ENCODE measurements at places on chromosomes 4 and X.

GRCh38 chr4:144350706-144351105 is 210.2 kb upstream of the GYPA start:
- no peak for DNase-seq

GRCh38 chr4:138835832-138836533 is 179.6 kb upstream of the NOCT start:
- no peak for DNase-seq

- no peak for DNase-seq
These were observed 72.7 kb downstream of the FRMPD4 start for GRCh38 chrX:12210971-12211370.

DNA sequence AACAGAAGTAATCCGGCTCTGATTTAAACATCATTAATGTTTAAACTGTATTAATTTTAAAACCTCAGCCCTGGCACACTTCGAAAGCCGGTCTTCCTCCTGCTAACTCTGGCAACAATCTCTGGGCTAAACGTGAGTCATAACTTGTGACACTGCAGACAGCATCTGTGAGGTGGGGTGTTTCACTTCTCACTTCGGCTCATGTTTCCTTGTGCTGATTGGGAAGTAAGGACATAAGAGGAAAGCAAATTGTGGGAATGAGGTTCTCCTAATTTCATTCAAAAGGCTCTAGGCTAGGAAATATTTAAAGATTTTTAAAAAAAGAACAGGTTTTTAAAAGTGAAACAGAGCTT is 139.9 kb upstream of the USP9X start:
- peak; percentile 28 for DNase-seq

DNA sequence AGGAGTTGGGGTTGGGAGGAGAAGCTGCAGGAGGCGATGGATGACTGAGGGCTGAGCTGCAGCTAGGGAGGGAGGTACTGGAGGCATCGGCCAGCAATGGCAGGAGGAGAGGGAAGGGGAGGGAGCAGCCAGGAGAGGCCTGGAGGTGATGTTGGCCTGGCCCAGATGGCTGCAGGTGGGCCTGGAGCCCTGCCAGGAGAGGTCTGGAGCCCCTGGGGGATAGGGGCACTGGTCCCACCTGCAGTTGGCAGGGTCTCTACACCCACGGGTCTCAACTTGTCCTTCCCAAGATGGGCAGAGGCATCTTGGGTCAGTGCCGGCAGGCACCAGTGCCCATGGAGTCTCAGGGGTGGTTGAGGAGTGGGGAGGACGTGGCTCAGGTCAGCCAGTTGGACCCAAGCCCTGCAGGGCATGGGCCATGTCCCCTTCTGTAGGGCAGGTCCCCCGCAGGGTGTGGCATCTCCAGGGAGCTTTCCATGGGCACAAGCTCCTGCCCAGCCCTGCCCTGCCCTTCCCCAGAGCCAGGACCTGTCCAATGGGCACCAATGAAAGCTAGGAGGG is 2.7 kb upstream of the MXD4 start:
- no peak for DNase-seq

- DNase-seq = no peak
These were observed 127.1 kb upstream of the DCAF8L1 start for GRCh38 chrX:28108186-28108945.

- no peak for DNase-seq
These were observed 185.0 kb upstream of the FAM241A start for GRCh38 chr4:111960241-111960667.

- no peak for DNase-seq
These were observed 14.9 kb downstream of the RASL11B start for GRCh38 chr4:52877036-52877435.

- no peak for DNase-seq
These were observed 187.6 kb downstream of the DCLK2 start for GRCh38 chr4:150265806-150266205.

- DNase-seq = no peak
These were observed 3.0 kb downstream of the NFKB1 start for GRCh38 chr4:102503831-102504786.

- DNase-seq = no peak
These were observed 49.3 kb upstream of the PHF8 start for GRCh38 chrX:54093571-54093970.

- DNase-seq = no peak
These were observed 130.0 kb downstream of the AR start for GRCh38 chrX:67673741-67674274.

- DNase-seq = no peak
These were observed 26.3 kb upstream of the TMEM131L start for GRCh38 chr4:153439831-153440230.

DNA sequence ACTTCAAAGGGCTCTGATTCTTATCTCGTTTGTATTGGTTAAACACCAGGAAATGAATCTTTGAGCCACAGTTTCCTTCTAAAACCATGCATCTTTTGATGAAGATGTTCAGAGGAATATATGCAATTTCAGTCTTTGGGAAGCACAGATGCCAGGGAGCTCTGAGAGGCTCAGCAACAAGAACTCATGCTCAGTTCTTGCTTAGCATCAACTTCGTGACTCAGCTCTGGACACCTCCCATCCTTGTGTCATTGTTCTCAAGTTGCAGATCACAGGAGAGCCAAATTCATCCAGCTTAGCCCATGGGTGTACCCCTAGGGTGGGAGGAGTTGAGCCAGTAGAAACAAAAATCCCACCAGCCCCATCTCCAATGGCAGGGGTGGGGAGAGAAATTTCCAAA is 219.6 kb upstream of the MAOA start:
- DNase-seq = no peak

Measured in KBM-7 (cell line).